Stimulated activated naive CD4-positive, alpha-beta T cell treated with Interleukin-2 at 50 U/mL for 16 hours (primary cell): ENCODE measurements at places on chromosomes 6 and 20.

- peak; percentile 68 for DNase-seq
Measured at GRCh38 chr6:30647242-30648116, 546 bp downstream of the C6orf136 start.

GRCh38 chr20:57280221-57280620 is 13.8 kb upstream of the BMP7 start:
- DNase-seq, result no peak

GRCh38 chr6:170148709-170149470 is 142.0 kb downstream of the DLL1 start:
- DNase-seq, result no peak

DNA sequence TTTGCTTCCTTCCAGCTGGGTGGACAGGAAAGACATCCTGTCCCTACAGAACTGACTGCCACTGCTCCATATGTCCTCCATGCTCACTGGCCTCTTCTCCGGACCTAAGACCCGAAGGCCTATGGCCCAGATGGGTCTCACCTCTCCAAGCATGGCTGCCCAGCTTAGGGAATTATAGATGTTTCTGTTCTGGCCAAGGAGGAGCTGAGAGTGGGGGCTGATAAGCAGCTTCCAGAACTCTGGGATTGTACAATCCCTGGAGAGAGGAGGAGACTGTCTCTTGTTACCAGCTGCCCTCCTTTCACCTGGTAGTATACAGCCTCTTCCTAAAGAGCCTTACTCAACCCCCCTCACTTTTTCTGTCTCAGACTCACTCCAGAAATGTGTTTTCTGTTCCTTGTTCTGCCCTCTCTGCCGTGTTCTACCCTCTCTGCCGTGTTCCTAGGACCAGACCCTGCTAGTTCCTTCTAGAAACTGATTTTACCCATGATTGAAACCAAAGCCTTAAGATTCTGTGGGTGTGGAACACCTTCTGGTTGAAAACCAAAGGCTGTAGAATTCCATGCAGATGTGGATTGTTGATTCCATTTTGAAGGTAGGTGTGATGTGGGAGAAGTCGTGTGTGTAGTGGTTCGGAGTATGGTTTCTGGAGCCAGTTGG is 28.7 kb downstream of the ANKS1A start:
- no peak for DNase-seq

DNA sequence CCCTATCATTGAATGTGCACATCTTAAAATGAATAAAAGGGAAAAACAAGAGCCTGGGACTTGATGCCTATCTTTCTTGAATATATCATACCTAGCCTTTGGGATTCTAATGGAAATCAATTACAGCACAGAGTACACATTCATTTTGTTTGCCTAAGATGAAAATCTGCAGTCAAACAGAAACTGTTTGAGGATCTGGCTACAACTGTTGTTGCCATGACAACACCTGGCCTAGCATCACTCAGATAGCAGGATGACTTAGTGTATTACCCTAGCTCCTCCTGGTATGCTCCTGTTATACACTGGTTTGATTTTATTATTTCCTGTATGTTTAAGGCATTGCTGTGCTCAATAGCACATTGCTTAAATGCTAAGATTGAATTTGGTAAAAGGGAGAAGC is 71.5 kb upstream of the LAMP5 start:
- no peak for DNase-seq

DNA sequence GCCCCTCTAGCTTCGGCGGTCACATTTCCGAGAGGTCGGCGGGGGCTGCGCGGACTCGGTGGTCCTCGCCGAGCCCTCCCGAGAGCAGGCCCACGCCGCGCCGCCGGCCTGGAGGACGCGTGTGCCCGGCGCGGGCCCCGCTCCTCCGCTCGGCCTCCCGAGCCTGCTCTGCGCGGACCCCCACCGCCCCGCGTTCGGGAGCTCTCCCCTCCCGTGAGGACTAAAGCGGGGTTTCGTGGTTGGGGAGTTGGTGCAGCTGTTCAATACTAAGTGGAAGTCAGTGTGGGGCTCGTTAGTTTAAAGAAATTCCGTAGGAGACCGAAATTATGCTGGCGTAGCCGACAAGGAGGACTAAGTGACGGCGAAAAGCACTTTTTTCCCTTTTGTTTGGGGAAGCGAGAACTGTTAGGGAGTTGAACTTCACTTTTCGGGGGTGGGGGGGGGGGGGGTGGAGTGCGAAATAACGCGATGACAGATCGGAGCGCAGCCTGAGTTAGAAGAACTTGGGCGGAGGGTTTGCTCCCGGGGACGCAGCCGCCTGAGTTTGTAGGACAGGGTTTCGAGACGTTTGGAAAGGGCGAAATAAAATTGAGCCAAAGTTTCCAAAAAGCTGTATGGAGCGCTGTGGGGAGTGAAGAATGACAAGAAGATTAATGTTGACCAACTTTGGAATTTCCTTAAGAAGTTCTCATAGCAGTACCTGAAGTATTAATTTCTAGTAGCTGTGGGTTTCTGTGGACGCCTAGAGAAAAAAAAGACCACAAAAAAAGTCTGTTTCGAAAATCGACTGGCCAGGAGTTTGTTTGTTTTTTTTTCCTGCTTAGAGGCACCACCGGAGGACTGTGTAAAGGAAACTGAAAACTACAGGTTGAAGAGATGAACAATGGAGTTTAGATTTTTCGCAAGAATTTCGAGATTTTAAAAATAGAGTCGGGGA is 1.4 kb downstream of the QKI start:
- peak; percentile 27 for DNase-seq

GRCh38 chr6:118295336-118295735 is 252.8 kb upstream of the PLN start:
- no peak for DNase-seq

DNA sequence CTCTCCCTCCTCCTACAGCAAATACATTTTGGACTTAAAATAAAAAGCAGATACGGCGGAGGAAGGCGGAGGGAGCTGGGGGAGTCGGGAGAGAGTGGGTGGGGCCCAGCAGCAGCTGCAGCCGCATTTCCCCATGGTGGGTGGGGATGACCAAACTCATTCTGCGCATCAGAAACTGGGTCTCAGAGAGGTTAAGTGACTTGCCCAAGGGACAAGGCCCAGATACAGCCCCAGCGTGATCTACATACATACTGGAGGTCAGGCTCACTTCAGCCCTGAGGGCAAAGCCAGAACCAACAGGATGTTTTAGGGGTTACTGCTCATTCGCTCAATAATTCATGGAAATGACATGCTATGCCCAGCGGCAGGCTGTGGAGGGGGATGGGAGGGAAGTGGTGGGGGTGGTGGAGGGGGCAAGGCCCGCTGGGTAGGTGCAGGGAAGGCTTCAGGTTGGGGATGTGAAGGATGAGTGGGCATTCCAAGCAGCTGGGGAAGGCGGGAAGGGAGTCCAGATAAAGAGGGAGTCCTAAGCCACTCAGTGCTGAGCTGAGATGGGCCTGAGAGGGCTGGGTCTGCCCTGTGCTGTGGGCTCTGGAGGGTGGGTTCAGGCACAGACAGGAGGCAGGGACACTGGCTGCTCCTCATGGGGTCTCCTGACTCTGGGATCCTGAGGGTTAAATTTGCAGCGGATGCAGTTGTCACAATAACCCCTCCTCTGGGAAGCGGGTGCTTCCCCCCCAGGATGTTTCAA is 31.0 kb downstream of the DLGAP4 start:
- no peak for DNase-seq

DNA sequence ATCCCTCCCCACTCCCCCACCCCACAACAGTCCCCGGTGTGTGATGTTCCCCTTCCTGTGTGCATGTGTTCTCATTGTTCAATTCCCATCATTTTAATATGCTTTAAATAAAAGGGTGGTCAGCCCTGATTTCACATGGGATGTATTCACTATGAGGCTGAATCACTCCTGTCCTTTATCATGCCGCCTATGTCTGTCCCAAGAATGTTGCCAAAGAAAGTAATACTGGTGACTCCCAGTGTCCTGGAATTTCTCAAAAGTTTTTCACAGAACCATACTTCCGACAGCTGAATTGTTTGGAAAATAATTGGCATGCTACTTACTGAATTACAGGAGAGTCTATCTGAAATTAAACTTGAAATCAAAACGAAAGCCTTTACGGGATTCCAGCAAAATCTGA is 217.7 kb downstream of the HAO1 start:
- DNase-seq, result no peak

DNA sequence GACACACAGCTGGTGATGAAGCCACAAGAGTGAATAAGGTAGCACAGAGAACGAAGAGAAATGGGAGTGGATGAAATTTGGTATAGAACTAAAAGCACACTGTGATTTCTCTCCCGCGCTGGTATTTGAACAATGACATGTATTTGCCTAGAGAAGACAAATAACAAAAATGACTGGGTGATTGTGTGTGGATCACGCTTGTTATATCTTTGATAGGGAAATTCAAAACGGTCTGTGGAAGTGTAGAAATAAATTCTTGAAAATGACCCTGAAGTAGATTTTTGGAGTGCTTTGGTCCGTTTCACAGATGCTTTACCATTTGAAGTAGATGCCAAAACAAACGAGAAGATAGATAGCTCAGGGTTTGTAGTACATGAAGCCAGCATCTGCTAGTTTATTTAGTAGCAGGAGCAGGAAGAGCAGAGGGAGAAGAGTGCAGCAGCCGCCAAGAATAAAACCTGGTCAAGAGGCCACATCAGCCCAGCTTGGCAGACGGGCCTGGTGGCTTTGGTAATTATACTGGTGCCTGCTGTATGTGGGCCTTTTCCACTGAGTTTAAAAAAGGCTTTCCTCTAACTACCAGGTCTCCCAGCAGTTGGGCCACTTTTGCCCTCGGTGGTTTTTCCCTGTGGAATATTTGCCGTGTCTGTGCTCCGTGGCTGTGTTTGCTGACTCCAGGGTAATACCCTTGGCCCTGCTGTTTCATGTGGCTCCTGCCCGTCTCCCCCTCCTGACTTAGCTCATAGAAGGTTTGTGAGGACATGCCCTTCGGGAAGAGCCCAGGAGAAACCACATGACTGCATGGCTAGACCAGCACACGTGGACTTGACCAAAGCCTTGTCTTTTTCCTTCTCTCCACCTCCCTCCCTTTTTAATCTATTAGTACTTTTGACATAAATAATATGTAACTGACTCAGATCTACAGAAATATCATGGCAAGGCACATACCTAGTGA is 294.0 kb downstream of the SOX4 start:
- DNase-seq, result no peak

DNA sequence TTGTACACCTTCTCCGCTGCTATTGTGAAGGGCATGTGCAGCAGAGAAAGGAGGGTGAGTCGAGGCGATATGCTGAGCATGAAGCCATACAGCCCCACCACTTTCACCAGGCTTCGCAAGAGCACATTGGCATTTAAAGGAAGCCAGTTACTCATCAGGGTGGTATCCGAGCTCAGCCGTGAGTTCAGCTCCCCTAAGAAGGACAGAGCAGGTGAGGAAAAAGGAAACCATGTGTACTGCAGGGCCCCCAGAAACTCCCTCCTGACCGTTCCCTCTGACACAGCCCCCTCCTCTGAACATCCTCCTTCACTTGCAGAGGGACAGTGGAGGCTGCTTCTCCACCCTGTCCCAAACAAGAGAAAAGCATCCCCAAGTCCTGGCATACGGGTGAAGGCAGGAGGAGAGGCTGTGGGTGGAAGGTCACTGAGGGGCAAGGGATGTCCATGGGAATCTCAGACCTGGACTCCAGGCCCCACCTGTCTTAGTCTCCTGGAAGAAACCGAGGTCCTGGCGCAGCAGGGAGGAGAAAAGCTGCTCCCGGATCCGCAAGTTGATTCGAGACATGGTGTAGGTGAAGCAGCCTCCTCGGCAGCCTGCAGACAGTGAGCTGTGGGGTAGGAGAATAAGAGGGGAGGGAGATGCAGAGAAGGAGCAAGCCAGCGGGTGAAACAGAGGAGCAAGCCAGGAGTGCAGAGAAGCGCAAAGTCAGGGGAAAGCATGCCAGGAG is 3.2 kb downstream of the TAP2 start:
- DNase-seq, result no peak

DNA sequence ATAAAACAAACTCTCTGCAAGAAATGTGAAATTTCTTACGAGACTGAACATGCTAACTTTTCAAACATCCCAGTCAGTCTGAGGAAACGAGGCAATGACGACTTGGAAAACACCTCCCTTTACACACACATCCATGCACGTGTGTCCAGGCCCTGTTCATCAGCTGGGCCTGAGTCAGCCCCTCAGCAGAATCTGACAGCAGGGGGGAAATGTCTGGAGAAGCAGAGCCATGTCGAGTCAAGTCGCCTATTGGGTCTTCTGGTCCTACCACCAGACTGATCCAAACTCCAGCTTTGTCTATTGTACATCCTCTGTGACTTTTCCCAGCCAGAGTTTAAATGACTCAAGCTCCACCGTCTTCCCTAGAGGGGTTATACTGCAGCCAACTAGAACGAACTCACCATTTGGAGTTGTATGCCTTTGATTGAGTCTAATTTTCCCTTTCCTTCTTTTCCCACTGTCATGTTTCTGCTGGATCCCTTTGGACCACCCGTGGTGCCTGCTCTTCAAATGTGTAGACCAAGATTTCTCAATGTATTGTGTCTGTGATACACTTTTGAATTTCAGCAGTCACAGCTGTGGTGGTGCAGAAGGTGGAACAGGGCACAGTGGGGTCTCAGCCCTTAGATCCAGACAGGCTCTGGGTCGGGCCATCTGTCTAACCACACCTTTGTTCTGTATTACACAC is 254.0 kb downstream of the CDC5L start:
- DNase-seq, result no peak

- no peak for DNase-seq
Measured at GRCh38 chr6:113104951-113105350, 752.2 kb upstream of the MARCKS start.

DNA sequence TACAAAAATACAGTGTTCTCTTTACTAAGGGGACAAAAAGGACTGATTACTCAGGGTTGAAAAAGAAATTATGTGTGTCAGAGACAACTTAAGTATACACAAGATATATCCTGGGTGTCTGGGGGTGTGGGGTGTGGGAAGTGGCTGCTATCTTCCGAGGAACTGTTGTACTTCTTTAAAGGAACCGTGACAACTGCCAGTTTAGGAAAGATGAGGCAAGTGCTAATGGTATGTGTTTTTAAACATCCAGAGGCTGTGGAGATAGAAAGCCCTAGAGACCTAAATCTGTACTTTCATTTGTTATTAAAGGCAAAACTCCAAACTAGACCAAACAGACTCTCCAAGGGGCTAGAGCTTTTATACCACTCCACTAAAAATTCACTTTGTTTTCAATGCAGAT is 95.6 kb downstream of the SNAP25 start:
- DNase-seq, result no peak

DNA sequence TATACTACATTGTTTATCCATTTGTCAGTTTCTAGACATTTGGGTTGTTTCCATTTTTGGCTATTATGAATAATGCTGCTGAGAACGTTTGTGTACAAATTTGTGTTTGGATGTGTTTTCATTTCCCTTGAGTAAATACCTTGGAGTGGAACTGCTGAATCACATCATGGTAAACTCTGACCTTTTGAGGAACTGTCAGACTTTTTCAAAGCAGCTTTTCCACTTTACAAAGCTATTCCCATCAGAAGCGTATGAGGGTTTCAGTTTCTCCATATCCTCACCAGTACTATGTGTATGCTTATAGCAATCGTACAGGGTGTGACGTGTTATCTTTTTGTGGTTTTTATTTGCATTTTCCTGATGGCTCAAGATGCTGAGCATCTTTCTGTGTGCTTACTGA is 103.7 kb downstream of the MYO6 start:
- no peak for DNase-seq

GRCh38 chr6:167855825-167856425 is 29.2 kb downstream of the AFDN start:
- peak; percentile 3 for DNase-seq
